Activated naive CD4-positive, alpha-beta T cell (primary cell): ENCODE measurements at places on chromosomes 1 and 21.

GRCh38 chr1:2946291-2946690, 75.0 kb upstream of the ACTRT2 start:
- no peak for DNase-seq

GRCh38 chr1:229117664-229118300, 153.1 kb upstream of the RAB4A start:
- DNase-seq: no peak

DNA sequence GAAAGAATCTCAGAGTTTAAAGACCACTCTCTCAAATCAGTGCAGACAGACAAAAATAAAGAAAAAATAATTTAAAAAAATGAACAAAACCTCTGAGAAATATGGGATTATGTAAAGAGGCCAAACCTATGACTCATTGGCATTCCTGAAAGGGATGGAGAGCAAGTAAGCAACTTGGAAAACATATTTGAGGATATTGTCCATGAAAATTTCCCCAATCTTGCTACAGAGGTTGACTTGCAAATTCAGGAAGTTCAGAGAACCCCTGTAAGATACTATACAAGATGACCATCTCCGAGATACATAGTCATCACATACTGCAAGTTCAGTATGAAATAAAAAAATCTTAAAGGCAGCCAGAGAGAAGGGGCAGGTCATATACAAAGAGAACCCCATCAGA, 43.7 kb upstream of the IVNS1ABP start:
- DNase-seq: no peak

- no peak for DNase-seq
Measured at GRCh38 chr1:226739696-226740065, 599 bp upstream of the ITPKB start.

- DNase-seq: no peak
Measured at GRCh38 chr1:37282764-37283163, 191.6 kb upstream of the ZC3H12A start.

GRCh38 chr1:101000131-101000873, 25.3 kb downstream of the DPH5 start:
- no peak for DNase-seq

DNA sequence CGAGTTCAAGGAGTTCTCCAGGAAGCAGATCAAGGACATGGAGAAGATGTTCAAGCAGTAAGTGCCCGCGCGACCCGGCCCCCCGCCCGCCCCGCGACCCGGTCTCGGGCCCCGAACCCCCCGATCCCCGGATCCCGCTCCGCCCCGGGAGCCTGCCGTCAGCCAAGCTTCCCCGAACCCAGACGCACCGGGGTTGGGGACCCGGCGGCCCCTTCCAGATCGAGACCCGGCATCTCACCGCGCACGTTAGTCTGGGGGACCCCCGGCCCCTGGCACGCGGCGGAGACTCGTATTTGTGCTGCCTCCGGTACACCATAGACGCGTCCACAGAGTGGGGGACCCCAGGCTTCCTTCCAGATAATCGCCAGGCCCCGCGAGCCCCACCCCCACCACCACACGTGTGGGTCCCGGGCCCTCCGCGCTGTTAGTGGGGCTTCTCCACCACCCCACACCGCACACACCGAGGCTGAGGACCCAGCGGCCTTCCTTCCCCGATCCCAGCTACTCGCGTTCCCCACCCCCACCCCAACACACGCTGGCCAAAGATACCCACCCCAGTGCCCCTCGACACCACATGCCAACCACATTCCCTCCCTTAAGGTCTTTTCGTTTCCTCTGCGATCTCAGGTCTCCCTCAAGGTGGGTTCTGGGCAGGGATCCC, 665 bp downstream of the EFHD2 start:
- no peak for DNase-seq

DNA sequence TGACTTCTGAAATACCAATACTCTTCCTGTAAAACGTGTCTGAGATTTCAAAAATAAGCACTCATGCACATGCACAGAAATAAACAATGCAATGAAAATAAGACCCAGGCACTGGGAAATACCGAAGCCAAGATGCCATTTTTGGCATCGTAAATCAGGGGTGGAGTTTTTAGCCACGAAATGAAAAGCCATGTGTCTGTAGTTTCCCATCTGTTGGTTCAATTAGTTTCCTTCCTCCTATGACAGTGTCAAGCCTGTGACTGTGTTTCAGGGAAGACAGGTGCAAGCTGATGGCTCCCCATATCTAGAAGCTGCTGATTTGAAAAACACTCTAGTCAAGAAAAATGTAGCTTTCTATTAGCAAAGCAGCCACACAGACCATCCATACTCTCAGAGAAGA, 480.4 kb upstream of the CAMK1G start:
- DNase-seq: no peak

DNA sequence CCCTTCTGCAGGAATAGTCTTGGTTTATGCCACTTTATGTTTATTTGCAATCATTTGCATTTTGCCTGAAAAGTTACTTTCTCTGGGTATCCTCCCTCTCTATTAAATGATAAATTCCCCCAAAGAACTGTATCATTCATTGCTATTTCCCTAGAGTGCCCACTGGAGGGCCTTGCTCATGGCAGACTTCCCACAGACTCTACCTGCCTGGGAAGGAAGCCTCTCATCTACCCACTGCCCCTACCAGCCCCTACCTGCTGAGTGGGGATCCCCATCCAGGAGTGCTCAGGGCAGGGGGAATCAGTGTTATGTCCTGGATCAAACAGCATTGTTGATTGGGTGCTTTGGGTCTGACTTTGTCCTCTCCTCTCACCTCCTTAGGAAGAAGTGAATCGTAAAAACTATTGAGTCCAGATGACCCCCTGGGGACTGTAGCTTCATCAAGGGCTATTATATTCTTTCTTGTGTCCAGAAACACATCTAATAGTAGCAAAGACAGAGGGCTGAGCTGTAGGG, 6.8 kb upstream of the LRRN2 start:
- DNase-seq: no peak

DNA sequence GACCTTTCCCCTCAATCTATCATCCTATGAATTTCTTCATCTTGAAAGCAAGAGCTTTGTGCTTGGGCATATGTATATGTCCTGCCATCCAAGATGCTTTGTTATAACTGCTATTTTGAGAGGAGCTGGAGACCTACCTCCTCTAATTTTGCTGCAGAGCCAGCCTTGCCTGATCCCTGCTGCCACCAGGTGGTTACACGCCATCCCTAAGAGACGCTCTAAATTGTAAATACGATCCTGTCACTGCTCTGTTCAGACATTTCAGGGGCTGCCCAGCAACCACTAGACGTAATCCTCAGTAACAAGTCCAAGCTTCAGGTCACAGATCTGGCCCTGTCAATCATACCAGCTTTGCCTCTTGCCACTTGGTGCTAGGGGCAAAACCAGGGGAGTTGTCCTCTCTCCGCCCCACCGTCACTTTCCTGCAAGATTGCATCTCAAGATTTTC, 32.9 kb downstream of the GPA33 start:
- no peak for DNase-seq

- DNase-seq: no peak
Measured at GRCh38 chr1:116107371-116107770, 3.8 kb upstream of the MAB21L3 start.

DNA sequence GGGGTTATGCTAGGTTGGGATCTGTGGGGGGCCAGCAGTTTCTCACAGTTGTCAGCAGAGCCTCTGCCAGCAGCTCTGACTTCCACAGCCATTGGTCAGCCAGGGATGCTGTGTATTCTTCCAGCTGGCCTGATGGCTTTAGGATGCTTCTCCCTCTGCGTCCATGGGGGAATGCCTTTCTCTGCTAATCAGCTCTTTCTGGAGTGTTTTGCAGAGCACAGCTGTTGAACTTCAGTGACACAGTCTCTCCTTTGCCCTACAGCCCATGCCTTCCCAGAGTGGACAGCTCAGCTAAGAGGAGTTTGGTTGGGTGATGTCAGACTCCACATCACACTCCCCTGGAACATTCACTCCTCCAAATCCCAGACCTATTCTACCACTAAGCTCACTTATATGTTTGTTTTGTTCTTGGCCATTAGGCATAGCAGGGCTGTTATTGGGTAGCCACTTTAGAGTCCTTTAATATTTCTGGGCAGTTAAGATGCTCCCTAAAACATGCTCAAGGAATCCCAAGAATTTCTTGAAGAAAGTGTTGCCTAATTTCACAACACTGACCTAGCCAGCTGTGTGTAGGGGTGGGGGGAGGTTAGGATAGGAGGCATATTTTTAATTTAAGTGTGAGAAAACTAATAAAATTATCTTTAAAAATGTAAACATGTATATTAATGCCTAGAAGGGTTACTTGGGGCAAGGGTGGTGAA, 75.3 kb upstream of the KIAA0040 start:
- no peak for DNase-seq

DNA sequence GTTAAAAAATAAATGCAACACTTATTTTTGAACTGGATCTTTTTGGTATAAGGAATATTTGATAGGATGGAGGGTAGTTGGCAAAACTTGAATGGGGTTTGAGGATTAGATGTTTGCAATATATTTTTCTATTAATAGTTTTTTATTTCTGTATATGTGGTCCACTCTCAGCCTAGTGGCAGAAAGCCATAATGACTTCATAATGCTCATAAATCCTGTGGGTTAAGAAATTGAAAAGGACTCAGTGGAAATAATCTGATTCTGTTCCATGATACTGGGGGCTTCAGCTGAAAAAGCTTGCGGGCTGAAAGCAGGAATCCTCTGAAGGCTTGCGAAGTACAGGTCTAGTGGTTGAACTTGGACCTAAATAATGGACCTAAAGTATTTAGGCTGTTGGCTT, 1028.6 kb upstream of the PRMT6 start:
- DNase-seq: no peak

DNA sequence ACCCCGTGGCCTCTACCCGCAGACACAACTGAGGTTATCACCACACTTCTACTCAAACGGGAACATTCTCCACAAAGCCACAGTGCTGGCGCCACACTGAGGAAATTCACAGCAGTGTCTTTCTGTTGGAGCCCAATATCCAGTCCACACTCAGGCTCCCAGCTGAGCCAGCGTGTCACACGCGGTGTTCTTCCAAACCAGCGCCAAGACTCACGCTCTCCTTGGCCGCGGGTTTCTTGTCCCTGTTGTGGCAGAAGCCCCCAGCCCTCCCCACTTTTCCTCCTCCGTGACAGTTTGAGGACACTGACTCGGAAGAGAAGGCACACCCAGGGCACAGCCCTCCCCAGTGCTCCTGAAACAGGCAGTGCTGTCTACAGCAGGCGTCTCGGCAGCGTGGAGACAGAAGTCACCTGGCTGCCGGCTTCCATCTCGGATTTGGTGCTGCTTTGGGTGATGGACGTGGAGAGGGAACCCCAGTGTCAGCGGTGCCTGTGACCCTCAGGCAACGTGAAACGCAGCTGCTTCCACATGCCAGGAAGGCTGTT, 35.4 kb upstream of the AGPAT3 start:
- DNase-seq: no peak

DNA sequence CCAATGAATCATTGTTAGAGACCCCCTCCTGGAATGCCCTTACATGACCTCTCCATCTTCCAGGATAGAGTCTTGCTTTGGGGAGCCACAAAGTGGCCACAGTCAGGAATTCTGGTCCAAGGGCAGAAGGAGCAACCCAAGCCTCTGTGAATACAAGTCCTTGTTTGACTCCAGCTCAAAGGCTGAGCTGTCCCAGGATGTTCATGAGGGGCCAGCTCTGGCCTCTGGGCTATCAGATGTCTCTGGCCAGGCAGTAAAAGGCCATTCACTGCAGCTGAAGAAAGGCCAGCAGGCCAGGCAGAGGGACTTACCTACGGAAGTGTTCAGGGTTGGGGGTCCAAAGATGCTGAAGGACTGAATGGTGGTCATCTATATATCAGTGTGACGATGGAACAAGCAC, 98.3 kb upstream of the IPO9 start:
- DNase-seq: no peak

DNA sequence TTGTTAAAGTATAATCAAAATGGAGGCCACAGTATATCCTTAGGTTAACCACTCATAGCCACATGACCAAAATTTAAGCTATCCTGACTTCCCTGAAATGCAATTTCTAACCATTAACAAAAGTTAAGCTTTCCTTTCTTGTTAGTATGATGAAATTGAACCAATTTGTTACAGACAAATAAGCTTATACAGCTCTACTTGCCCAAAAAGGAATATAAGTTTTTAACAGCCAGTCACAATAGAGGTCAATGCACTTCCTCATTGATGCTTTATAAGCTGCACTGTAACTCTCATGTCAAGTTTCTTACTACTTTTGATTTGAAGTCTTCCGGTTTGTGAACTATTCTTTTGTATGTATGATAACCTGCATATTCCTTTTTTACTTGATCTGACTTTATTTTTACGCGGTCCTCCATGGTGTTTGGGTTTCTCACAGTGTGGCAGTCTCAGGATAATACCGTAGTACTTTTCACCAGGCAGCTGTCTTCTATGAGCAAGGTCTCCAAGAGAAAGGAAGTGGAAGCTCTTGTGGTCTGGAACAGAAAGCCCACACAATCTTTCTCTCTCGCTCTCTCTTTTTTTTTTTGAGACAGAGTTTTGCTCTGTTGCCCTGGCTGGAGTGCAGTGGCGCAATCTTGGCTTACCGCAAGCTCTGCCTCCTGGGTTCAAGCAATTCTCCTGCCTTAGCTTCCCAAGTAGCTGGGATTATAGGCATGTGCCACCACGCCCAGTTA, 331.6 kb downstream of the SRGAP2C start:
- DNase-seq: no peak

GRCh38 chr1:231885209-231885854, 258.7 kb downstream of the DISC1 start:
- no peak for DNase-seq

DNA sequence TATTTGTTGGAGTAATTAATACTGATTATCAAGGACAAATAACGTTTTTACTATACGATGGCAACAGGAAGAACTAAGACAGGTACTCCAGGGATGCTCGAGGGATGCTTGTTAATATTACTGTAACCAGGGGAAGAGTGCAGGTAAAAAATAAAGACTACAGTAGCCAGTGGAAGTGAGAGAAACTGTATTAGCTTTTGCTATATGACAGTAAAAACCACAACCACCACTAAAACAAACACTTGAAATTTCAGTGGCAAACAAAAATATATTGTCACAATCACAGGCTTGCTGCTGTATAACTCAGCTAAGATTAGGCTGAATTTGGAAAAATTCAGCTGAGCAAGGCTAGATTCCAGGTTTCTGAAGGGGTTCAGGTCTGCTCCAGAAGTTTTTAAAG, 812.6 kb upstream of the ADGRL4 start:
- DNase-seq: no peak

- no peak for DNase-seq
Measured at GRCh38 chr1:225445639-225446594, 18.1 kb upstream of the LBR start.

DNA sequence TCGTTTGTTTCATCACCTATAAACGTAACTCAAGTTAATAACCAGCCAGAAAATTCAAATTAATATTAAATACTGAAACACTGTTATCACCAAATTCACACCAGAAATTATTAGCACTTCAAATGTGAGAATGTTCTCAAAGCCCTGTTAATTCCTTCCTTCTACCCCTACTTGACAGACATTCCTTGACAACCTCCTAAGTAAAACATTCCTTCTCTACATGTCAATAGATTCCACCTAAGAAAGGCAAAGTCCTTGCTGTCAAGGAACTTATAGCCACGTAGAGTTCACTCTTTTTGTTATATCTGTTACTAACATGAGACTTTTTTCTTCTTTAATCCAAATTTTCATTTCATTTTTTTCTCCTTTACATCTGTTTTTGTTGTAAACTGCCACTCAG, 441.5 kb downstream of the SMYD3 start:
- no peak for DNase-seq
